ENCODE measurements at places on chromosomes 2 and 18.

DNA sequence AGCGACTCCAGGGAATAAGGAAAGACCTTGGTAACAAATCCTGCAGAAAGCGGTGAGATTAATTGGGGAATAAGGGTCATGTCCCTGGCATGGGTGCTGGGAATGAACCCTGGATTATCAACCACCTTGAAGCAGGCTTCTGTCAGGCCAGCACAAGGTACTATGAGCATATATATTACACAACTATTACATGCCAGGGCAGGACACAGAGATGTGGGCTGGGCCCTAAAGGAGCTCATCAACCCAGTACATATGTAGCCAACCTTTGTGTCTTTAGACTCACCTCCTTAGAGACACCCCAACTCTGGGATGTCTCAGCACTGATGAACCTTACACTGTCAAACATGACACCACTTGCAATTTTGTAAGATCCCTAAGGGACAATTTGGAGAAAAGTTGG lies 3.4 kb downstream of the SFXN5 start:
- DNase-seq: no peak

DNA sequence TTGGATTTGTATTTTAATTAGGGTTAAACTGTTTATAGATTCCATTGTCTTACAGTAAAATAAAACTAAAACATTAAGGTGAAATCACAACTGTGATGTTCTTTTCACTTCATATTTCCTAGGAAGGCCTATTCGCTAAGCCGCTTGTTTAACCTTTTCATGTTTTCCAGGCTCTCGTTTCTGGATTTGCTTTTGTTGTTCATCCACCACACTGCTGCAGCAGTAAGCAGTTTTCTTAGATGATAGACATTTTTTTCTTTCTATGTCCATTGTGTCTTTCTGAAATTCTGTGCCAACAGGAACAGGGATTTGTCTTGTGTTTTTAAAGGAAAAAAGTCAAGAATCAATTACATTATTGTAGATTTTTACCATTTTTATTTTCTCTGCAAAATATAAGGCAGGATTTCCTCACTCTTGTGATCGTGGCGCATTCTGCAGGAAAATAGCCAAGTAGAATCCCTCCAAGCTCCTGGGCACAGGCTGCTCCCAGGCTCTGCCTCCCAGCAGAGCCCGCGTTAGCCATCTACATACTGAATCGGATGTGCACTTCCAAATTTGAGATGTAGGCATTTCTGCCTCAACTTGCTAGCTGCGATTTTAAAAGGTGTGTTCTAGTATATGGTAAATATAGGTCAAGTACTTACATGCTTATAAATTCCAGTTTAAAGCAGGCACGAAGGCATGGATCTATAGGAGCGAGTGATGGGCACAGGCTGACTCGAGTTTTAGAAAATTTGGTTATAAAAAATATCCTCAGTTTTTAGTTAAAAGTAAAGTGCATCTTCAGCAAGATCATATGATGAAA lies 10.2 kb downstream of the TSHZ1 start:
- DNase-seq: peak; percentile 40

GRCh38 chr2:26043862-26044696 lies 10.2 kb downstream of the RAB10 start:
- DNase-seq: no peak

DNA sequence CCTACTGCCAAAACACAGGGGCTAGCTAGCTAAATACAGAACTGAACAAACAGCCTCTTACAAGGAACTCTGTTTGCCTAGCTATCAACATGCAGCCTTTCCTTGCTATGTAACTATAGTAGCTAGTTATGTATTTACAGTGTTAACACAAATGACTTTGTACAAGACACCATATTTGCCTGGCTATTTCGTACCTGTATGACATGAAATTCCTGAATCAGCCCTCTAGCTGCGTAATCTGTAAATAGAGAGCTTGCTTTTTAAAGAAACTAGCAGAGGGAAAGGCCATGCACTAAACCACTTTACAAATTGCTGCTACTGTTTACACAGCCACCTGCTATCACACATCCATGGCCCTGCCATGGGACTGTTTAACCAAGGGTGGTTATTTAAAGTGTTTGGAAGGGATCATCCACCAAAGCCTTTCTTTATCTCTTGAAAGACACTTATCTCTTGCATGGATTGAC lies 248.7 kb downstream of the TFCP2L1 start:
- DNase-seq: peak; percentile 74

DNA sequence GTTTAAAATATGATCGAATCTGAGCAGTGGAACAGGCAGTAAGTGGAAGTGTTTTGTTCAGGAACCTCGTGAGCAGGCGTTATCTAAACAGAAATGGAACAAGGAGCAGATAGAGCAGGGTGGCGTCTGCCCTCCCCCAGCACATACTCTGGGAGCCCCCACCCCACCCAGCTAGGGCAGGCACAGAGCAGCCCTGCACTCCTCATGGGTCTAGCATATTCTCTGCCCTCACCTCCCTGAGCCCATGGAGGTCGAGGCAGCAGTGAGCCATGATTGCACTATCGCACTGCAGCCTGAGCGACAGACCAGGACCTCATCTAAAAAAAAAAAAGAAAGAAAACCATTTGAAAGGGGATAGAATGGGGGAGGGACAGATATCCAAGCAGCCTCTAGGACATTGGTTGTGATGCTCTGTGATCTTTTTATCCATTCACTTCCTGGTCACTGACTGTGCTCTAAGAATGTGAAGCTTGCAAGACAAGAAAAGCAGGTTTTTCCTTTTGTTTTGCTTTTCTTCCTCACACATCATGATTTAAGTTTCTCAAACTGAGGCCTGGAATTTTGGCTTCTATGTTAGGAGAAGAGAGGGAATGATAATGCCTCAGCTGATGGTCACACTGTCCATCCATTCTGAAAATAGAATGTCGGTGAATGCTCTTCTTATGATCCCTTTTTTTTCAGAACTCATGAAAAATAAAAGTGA lies 3.1 kb downstream of the MLPH start:
- DNase-seq: no peak

GRCh38 chr2:111519071-111519470 lies 364.9 kb downstream of the ANAPC1 start:
- no peak for DNase-seq

DNA sequence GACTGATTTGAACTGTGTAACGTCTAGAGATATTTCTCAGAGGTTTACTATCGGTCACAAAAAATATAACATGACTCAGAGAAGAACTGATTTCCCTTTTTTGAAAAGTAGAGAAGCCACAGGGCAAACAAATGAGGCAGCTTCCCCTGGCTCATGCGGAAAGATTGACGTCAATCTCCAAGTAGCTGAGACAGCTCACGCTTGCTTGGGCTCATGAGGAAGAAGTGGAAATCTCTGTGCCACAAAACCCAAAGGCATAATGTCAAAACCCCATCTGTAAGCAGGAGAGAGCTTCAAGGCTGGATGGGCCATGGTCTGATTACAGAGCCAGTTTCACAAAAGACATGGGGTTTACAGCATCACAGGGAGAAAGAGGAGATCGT lies 188.1 kb downstream of the ARL4C start:
- DNase-seq: no peak

- peak; percentile 16 for DNase-seq
These were observed at the start of gene SNRNP27 for GRCh38 chr2:69893684-69894551. Gene SNRNP27, plus strand, starts transcription at chr2:69893956. Its CDS starts 29 bp downstream, at chr2:69893985.

- no peak for DNase-seq
These were observed 186.8 kb upstream of the GLI2 start for GRCh38 chr2:120548627-120549608.

DNA sequence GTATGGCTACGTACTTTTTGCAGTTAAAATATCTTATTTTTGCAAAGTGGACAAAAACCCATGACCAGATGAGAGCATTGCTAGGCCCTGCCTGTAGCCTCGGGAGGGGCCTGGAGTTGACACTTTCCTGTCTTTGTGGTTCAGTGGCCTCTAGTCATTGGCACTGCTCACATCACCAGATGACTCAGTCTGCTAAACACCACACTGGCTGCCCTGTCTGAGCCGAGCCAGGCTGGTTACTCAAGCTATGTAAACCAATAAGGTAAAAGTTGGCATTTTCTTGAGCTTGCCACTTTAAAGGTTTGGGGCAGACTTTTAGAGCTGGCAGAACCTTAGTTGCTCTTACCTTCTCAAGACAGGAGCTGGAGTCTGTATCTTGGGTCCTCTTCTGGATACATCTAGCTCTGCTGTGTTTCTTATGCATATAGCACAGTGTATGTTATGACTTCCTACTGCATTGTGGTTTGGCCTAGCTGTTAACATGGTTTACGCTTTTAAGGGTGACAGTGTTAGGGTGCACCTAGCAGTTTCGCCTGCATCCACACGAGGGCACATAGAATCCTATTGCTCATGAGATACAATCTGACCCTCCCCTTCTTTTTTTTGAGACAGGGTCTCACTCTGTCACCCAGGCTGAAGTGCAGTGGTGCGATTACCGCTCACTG lies 76.4 kb downstream of the AP1S3 start:
- no peak for DNase-seq

GRCh38 chr2:144084114-144084661 lies 435.7 kb downstream of the ZEB2 start:
- no peak for DNase-seq
